HS-27A (cell line): ENCODE measurements at places on chromosomes 5 and 9.

GRCh38 chr5:143870871-143871632, 59.1 kb downstream of the HMHB1 start:
- no peak for DNase-seq

DNA sequence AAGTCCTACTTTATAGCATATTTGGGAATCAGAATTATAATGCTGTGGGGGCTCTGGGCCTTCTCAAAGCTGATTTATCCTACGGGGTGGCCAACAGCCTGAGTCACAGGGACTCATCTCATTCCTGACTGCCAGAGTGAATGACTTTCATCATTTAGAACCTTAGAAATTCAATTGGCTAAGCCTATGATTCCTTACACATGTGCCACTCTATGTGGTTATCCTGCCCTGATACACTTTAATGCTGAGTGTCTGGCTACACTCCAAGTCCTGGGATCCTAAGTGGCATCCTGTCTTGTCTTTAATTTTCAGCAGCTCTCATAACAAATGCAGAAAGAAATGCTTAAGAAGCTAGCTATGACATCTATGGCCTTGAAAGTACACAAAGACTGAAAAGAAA, 75.2 kb upstream of the FREM1 start:
- no peak for DNase-seq

DNA sequence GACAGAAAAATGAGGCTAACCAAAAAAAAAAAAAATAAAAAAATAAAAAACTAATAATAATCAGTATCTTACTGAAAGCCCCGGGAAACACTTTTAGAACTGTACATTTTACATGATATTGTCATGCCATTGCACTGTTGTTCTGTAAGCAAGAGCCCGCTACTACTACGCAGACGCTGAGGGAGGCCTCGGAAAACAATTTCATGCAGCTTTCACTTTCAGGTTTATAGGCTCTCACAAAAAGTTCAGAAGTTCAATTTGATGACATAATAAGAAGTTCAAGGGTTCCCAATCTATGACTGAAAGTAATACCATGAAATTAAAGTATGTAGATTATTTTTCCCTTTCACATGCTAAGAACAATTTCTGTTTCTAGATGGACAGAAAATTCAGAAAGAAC, 318.3 kb upstream of the ITGA1 start:
- no peak for DNase-seq

GRCh38 chr5:41414598-41414997, 95.8 kb downstream of the PLCXD3 start:
- peak; percentile 74 for DNase-seq

- DNase-seq = peak; percentile 70
Observed at GRCh38 chr5:34412736-34413135, 243.4 kb upstream of the RAI14 start.

- peak; percentile 55 for DNase-seq
Observed at GRCh38 chr5:14038341-14038959, 94.0 kb upstream of the DNAH5 start.

DNA sequence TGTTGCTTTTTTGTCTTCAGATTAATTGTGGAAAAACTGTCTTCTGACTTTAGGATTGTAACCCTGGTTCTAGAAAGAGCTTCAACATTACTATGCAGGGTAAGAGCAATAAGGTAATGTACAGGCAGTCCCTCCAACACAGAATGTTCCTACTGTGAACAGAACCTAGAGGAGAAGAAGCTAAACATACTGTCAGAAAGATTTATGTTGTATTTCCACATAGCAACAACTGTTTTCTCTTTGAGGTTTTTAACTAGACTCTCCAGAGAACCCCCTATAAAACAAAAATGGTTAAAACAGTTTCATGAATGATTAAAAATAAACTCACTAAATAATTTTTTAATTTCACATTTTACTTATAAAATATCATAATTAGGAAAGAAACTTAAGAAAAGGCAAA, 64.3 kb upstream of the NAA35 start:
- DNase-seq = no peak

DNA sequence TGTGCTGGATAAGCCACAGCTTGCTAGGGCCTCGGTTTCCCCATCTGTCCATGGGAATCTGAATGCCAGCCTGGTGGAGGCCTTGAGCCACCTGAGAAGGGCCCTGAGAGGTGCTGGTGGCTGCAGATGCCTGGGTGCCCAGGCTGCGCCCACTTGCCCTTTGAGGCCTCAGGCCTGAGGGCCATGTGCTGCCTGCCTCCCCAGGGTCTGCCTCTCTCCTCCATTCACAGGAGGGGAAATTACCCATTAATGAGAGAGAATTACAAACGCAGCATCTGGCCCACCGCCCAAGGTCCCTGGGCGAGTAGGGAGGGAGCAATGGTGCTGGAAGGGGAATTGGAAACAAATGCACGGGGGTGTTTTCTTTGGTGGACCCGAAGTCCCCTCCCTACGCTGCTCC, 59.6 kb downstream of the BARX1 start:
- no peak for DNase-seq

DNA sequence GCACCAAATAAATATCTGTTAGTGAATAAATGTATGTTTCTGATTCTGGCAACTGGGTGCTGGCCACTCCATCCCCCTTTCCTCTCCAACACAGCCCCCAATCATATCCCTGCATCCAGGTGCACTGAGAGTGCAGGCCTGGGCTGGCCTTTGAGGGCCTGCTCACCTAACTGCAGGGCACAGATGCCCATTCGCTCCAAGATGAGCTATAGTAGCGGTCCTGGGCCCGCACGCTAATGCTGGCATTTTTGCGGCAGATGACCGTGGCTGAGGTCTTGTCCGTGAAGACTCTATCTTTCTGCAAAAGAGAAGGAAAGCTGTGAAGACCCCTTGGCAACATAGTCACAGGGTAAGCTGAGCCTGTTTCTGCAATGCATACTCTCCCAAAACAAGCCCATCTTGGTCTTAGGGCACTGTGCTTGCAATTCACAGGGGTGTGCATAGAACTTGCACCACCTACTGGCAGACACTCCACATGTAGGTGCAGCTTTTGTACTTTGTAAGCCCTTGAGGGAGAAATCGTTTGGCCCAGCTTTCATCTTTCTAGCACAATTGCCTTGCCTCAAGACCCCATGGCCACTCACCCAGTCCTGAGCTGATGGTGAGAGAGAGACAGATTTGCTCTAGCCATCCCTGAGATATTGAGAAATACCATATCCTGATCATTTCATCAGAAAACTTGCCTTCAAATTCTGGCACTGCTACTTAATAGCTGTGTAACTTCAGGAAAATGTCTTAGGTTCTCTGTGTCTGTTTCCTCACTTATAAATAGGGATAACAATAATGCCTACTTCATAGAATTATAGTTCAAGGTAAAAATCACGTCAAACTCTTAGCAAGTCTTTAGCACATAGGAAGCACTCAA, 13.5 kb downstream of the IL12B start:
- no peak for DNase-seq

DNA sequence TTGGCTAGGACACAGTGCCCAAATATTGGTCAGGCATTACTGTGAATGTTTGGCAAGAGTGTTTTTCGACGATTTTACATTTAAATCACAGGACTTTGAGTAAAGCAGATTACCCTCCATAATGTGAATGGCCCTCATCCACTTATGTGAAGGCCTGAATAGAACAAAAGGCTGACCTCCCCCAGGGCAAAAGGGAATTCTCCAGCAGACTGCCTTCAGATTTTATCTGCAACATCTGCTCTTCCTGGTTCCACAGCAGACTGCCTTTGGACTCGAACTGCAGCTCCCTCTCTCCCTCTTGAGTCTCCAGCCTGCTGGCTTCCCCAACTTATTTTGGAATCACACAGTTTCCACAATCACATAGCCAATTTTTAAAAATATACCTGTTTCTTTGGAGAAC, 7.1 kb upstream of the TMEM215 start:
- no peak for DNase-seq

GRCh38 chr5:101385276-101385675, 482.2 kb upstream of the ST8SIA4 start:
- no peak for DNase-seq

- DNase-seq = peak; percentile 47
Observed at GRCh38 chr5:151686674-151687407, at the start of gene SPARC. SPARC (minus strand) TSS chr5:151686915; CDS start chr5:151676188, 10,727 bp downstream.

GRCh38 chr9:98908897-98909634, 34.6 kb upstream of the COL15A1 start:
- DNase-seq = peak; percentile 72

DNA sequence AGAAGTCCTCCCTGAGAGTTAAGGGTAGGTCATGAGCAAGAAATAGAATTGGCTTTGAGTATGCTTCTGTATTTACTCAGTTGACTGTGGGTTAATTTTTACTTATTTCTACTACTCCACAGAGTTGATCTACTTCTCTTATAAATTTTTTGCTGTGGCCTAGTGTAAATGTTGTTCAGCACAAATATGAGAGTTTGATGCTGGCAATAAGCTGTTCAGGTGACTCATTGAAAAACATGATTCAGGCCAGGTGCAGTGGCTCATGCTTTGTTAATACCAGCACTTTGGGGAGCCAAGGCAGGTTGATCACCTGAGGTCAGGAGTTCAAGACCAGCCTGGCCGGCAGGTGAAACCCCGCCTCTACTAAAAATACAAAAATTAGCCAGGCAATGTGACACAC, 4.5 kb upstream of the CDK7 start:
- DNase-seq = no peak

DNA sequence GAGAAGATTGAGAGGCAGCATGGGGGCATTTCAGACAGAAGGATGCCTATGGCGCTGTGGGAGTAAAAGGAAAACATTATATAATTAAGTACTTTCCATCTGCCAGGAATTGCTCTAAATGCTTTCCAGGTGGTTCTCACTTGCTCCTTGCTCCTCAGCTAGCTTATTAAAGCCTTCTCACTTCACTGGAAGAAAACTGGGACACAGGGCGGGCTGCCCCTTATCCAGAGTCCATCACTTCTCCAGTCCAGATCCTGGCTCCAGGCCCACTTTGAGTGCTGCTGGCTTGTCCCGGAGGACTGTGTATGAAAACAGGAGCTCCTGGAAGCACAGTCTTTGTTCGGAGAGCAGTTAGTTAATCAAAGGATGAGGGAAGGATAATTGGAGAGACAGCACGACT, 409.9 kb upstream of the ADAMTS16 start:
- DNase-seq = no peak

DNA sequence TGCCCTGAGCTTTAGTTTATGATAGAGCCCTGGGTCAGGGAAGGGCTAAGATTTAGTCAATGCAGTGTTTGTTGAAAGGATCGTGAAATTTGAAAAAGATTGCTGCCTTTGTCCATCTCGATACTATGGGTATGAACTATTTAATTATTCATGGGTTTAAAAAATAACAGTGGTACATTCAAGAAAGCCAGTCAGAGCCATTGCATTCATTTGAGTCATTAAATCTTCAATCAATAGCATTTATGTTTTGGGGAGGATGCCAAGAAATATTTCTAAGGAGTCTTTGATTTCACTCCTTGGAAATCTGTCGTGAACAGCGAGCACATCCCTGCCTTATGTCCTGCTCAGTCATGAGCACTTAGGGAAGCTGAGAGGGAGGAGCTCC, 54.4 kb upstream of the LRRTM2 start:
- no peak for DNase-seq

DNA sequence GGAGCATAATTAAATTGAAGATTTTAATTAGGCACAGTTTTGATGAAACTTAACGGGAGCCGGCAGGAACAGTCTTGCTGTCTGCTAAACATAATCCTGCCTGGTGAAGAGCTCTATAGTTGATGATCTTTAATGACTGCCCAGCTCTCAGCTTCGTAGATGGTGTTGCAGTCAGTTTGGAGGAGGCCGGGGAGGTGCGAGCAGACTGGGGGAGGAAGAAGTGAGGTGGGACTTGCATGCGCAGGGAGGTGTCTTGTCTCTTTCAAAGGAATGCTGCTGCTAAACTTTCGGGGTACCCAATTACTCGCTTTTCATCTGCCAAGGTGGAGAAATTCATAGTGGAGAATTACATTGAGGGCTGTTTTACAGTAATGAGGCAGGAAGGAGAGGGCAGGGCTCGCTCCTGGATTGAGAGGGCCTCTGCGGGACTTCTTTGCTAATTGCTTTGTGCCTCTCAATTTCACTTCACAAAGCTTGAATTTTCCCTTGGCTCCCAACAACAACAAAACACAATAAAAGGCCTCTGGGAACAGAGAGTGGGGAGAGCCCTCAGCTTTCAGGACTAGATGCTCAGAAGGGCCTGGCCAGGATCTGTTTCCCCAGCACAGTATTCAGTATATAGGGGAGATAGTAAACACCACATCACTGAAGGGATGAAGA, 257.9 kb upstream of the ADRA1B start:
- no peak for DNase-seq

DNA sequence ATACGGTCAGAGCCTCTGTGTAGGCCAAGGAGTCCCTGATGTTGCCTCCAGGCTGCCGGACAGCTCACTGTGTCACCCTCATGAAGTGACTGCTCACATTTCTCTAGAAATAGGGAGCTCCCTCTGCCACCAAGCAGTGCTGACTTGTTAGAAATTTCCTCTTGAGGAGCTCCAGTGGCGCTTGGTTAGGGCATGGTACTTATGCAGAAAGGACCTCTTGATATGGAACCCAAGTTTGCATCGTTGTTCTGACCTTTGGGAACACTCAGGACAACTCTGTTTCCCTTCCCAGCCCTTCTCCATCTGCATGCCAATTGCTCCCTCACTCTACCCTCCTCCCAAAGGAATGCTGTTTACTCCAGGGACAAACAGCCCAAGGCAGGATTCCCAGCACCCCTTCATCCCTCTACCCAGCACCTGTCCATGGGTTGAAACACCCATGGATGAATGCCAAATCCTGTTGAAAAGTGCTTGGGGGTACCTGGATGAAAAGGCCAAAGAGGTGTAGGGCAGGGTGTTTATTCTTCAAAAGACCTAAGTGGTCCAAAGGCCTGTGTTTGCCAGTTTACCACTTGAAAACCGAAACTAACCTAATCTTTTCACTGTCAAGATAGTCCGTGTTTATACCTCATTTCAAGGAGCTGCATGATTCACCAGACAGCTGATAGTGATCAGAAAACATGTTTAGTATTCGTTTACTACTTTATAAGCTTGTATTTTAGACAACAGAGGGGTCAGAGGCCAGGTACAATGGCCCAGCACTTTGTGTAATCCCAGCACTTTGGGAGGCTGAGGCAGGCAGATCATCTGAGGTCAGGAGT, 51.1 kb downstream of the KLF4 start:
- DNase-seq = no peak

DNA sequence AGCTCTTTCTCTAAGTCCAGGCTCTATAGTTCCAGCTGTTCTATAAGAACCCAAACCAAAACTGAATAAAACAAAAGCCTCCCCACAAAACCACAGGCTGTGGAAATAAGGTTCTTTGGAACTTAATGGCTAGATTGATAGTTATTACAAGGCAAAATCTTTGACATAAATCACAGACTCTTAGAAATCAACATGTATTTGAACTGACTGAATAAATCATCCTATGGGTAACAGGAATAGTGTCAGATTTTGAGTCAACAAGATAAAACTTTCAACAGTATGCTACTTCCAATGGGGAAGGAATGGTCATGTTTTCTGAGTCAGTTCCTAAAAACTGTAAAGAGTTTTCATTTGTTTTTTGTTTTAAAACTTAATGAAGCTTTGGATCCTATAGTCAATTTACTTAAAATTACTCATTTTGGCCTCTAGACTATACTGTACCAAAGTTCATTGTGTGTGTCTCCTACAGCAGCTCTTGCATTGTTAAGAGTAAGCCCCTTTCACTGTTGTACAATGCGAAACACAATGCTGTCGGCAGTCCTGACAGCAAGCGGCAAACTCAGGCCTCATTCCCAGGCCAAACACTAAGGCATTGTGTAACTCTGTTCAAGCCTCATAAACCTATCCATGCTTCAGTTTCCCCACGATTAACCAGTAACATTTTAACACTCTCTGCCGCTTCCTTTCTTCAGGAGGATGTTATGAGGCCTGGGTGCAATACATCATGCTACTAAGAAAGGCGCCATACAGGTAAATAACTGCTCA, 134.1 kb downstream of the ARL15 start:
- no peak for DNase-seq

- no peak for DNase-seq
Observed at GRCh38 chr9:79662537-79662956, 90.8 kb downstream of the TLE4 start.

- no peak for DNase-seq
Observed at GRCh38 chr5:97067296-97067850, 75.0 kb downstream of the LIX1 start.
